ENCODE measurements at places on chromosomes 12 and 14.

DNA sequence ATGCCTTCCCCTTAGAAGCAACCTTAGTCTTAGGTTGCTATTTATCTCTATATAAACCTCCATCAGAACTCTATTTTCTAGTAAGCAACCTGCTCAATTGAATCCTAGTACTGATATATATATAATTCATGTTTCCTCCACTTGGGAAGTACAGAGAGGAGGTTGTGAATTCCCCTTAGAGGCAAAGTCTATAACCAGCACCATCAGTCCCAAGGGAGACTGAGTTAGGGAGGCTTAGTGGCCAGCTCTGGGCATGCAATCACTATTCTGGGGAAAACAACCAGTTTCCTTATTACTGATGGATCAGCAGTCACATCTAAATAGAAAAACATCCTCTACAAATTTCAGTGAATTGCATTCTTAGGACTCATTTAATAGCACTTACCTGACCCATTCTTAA is 489.1 kb downstream of the RMST start:
- DNase-seq, result no peak

DNA sequence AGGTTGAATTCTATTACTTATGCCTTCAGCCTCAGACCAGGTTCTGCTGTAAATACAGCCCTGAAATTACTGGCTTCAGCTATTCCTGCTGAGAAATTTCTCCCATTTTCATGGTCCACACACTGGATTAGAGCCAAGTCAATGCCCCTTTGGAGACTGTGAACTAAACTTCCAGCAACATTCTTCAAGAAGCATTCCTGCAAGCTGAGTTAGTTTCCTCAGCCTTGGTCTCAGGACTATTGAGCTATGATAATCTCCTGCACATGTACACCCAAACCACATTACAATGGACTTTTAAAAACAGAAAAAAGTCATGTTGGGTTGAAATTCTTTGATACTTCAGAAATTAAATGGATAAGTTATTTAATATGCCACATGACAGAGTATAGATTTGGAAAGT is 58.0 kb upstream of the AVPR1A start:
- DNase-seq, result no peak

DNA sequence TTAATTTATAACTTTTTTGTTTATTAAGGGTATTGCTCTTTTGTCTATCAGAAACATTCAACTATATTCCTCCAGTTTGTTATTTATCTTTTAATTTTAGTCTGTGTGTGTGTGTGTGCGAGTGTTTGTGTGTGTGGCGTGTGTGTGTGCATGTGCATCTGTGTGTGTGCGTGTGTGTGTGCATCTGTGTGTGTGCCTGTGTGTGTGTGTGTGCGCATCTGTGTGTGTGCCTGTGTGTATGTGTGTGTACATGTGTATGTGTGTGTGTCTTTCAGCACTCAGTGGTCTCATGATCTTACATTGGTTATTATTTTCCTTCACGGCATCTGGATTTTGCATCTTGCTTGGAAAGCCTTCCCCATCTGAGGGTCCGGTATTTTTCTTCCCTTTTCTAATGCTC is 281.1 kb upstream of the RTL1 start:
- DNase-seq, result no peak

DNA sequence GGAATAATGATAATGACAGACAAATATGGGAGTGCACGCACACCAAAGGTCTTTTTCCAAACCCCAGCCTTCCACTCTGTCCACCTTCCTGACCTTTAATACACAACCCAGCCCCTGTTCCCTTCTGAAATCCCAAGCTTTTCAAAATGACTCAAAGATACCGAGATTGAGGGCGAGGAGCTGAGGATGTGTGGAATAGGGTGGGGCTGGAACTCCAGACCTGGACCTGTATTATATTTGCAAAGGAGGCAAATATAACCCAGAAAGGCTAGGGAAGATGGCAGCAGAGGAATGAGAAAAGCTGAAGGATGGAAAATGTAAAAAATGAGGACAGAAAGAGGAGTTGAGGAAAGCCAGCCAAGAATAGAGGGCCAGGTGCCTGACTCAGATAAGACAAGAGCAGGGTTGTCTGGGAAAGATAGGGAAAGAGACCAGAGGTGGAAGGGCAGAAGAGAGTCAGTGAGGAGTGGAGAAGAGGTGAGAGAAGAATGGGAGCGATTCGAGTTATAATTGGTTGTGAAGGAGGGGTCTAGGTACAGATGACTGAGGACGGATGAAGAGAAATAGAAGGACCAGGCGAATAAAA is 1.0 kb upstream of the PTMS start:
- DNase-seq, result peak; percentile 34

GRCh38 chr14:93712838-93713724 is 75.2 kb downstream of the PRIMA1 start:
- DNase-seq, result no peak

DNA sequence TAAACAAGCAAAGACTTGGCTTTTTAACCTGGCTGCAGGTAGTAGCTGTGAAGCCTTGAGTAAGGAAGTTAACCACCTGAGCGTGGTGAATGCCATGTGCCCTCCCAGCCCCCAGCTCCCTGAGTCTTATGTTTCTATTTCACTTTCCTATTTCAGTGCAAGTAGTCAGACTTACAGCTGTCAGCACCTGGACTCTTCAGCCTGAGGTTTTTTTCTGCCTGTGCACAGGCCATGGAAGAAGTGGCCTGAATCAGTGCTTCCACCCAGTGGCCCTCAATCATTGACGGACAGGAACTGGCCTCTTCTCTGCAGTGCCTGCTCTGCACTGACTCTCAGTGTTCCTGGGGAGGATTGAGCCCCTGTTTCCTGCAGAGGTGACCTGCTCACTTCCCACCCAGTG is 796.4 kb downstream of the MED13L start:
- no peak for DNase-seq

DNA sequence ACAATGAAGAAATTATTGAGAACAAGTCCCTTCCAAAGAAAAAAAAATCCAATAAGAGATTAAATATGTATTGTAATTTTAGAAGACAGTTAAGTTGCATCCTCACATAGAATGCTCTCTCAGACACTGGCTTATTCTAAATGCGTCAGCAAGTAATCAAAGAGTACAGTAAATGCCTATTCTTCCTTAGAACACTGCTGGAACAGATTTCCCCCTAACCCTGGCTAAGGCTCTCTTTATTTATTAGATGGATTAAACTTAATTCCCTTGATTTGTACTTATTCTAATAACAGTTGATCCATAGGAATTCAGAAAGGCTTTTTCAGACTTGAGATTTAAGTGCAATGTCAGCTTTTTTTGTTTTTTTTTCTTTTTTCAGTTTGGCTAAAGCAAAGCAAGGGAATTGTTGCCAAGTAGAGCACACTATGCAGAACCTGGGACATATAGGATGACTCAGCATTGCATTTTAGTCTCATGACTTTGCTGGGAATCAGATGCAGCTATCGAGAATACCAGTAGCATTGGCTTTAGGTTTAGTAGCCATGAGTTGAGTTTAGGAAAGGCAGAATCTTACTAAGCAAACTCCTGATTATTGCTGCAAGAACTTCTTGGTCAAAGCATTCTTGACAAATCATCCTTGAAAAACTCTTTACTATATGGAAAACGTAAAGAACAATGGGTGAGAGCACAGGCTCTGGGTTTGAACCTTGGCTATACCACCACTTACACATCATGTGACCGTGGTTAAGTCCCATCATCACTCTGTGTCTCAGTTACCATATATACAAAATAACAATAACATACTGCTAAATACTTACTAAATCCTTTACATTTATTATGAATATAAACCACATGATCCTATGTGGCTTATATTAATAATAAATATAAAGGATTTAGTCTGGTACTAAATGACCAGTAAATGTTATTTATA is 26.7 kb downstream of the MED21 start:
- DNase-seq, result peak; percentile 25

GRCh38 chr14:80768646-80769045 is 172.9 kb downstream of the CEP128 start:
- no peak for DNase-seq

GRCh38 chr12:18753481-18754123 is 15.7 kb downstream of the CAPZA3 start:
- DNase-seq, result no peak
